ENCODE measurements at places on chromosomes 5 and 9.
A peak's percentile ranks its signal among the peaks of the same experiment; 100 is the strongest.

DNA sequence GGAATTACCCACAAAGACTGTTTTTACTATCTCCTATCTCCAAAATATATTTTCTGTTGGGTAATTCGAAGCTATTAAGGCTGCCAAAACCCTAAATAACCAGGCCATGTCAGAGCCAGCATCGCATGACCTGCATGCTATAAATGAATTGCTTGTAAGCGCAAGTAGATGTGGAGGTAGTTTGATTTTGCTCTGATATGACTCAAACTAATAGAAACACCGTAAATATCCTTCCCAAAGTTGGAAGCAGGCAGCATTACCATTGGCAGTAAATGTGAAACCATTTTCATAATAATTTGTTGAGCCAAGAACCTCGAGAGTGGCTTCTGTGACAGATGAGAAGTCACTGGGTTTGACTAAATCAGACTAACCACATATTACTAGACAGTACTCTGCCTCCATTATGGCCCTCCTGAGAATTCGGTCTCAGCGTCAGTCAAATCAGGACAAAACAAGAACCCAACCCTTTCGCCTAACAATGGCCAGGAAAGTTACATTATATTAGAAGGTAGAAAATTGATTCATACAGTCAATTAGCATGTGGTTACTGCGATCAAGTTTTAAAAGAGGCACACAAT is 289.8 kb downstream of the SPOCK1 start:
- DNase-seq: peak; percentile 31

GRCh38 chr9:74497748-74498620 is 849 bp downstream of the RORB start:
- DNase-seq: no peak

GRCh38 chr5:15819617-15820016 is 319.6 kb downstream of the FBXL7 start:
- DNase-seq: no peak

DNA sequence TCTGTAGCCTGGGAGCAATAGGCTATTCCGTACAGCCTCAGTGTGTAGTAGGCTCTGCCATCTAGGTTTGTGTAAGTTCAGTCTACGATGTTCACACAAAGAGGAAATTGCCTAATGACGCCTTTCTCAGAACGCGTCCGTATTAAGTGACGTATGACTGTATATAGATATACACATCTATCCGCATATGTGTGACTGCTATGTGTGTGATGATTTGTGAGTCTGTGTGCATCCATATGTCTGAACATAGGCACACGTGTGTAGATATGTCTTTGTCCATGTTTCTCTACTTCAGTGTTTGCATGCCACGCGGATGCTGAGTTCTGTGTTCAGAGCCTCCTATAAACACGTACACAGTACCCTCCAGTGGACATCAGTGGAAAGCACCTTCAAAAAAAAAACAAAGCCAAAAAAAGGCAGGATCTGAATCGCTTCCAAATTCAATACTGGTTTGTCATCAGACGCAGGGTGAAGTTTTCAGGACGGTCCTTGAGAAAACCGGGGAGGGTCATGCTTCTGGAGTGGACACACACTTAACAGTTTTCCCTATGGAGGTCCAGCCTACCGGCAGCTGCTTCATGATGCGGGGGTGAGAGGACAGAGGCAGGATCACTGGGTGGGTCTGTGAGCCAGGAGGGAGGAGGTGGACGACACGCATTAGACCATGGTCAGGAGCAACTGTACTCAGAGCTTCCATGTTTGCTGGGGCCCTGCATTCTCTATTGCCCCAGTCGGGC is 29.5 kb upstream of the ALDH1B1 start:
- DNase-seq: peak; percentile 55

GRCh38 chr5:178644826-178645545 is 18.1 kb upstream of the CLK4 start:
- DNase-seq: no peak

DNA sequence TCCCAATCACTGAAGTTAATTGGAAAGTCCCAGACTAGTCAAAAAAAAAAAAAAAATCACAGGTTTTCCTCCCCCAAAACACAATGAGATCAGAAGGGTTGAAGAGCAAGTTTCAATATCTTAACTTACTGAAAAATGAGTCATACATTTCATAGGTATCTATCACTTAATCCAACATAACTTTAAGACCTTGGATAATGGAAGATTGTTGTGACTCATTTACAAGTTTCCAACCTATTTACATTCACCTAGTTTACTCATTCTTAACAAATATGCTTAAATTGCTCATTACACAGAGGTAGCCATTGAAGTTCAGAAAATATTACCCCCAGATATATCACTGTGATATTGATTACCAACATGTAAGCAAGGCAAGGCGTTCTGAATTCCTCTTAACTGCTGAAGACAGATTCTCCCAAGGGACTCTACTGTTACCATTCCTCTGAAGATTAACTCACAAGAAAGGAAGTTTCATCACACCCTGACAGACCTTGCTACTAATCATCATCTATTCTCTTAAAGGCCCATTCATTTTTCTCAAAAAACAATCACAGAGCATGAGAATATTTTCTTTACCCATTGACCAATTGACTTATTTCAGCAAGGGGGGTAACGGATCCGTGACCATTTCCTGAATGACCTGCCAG is 563.8 kb downstream of the TLE1 start:
- no peak for DNase-seq

- DNase-seq: no peak
These were observed 46.8 kb downstream of the GRIN3A start for GRCh38 chr9:101691657-101692056.
